ENCODE measurements at places on chromosomes 5 and 9.
A peak's percentile ranks its signal among the peaks of the same experiment; 100 is the strongest.

- DNase-seq: no peak
Observed at GRCh38 chr5:124581738-124582560, 164.5 kb downstream of the ZNF608 start.

- DNase-seq: no peak
Observed at GRCh38 chr5:54024466-54024865, 285.9 kb downstream of the ARL15 start.

GRCh38 chr9:123445116-123445515 is 89.1 kb downstream of the CRB2 start:
- no peak for DNase-seq

DNA sequence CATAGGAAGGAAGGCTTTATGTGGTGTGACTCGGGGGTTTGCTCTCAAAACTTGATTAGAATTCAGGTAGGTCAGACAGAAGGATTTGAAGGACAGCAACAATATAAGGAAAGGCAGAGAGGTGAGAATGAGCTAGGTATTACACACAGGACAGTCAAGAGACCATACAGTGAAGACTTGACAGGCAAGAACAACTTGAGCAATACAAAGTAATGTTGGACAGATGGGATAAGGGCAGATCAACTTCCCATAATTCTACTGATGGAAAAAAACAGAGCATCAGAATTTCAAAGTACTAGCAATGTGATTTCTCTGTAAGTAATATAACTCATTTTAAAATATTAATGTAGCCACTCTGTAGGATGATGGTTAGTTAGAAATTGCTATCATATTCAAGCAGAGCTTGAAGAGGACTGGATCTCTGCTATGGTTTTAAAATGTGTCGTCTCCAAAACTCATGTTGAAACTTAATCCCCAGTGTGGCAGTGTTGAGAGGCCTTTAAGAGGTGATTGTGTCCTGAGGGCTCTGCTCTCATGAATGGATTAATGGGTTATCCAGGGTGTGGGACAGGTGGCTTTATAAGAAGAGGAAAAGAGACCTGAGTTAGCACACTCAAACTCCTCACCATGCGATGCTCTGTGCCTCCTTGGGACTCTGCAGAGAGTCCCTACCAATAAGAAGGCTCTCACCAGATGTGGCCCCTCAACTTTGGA is 22.4 kb upstream of the HOMER1 start:
- DNase-seq: no peak

- DNase-seq: peak; percentile 77
Observed at GRCh38 chr9:34047864-34048726, 592 bp downstream of the UBAP2 start.

- DNase-seq: no peak
Observed at GRCh38 chr9:97794666-97795065, 58.4 kb upstream of the FOXE1 start.

DNA sequence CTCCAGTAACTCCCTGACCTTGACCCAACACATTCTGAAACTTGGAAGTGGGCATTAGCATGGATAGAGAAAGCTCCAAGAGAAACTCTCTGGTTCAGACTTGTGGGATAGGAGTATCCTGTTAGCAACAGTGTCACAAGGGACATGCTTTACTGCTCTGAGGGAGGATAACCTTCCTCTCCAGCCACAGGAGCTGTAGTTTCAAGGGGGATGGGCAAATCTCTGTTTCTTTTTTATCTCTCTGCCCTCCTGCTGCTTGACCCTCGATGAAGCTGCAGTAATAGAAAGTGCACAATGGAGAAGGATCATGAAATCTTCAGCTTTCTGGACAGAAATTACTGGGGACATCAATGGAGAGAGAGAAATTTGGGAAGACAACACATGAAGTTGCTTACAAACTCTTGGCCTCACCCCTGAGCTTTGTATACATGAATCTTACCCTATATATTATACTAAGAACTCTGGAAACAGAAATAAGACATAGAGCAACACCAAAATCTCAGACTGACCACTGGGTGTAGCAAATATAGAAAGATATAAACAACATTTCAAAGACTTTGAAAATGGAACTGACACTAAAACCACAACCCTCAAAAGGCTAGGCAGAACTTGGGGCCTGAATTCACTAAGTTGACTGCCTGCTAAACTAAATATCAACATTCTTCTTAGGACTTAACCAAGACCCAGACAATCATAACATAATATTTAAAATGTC is 471.0 kb upstream of the MEF2C start:
- DNase-seq: no peak

GRCh38 chr5:107294211-107294550 is 376.6 kb downstream of the EFNA5 start:
- no peak for DNase-seq

GRCh38 chr5:132327252-132327955 is 33.2 kb downstream of the SLC22A4 start:
- DNase-seq: peak; percentile 49

- DNase-seq: no peak
Observed at GRCh38 chr5:1951165-1951816, 68.6 kb upstream of the IRX4 start.

DNA sequence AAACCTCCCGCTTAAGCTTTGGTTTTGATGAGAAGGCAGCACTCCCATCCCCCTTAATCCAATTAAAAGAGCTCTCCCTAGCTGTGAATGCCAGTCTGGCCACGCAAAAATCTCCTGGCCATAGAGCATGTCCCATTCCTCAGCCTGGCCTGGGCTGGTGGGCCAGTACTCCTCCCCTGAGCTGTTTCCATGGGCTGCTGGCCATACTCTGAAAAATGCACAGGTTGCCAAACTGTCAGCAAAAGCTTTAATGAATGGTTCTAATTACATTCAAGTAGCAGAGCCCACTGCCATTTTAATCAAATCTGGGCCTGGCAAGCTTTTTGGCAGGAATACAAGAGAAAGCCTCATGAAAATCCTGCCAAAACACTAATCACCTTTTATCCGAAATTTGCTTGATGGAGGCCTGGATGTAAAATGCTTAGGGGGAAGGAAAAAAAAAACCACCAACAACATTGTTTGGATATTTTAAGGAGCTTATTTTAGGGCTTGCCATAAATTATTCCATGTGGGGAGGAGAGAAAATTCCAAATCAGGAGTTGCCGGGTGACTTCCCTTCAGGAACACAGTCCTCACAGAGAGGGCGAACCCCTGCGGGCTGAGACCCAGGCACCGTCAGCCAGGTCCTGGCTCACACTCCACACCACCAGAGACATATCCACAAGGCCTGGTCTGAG is 243.3 kb downstream of the SEC61B start:
- DNase-seq: no peak

DNA sequence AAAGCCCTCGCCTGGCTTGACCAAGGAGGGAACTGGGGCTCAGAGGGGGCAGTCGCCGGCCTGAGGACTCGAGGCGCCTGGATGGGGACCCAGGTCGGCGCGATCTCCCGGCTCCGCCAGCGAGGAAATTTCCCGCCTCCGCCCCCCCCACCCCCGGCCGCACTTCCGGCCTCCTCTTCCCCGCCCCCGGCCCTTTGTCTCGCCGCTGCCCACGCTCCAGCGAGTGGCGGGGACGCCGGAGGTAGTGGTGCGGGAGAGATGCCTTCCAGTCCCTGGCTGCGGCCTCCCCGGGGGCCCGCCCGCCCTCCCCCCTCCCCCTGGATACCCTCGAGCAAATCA is 448 bp upstream of the GPRIN1 start:
- no peak for DNase-seq

GRCh38 chr5:69004676-69005075 is 89.1 kb upstream of the SLC30A5 start:
- DNase-seq: no peak

GRCh38 chr5:96067894-96068614 is 106.4 kb upstream of the ELL2 start:
- DNase-seq: no peak

DNA sequence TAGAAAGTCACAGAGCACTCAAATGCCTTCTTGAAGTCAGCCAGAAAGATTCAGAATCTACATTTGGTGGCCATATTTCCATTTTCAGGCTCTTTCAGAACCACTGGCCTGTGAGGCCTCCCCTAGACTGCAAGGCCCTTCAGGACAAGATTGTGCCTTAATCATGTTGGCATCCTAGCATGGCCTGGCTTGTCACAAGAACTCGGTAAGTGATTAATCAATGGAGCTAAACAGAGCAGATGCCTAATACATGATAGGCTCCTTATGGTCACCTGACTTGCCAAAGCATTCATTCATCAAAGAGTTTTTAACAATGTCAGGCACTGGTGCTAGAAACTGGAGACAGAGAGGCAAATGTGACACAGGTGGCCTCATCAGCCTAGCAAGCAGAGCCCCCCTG is 70.3 kb downstream of the PGM5 start:
- no peak for DNase-seq

GRCh38 chr9:112180387-112180881 is 5.3 kb upstream of the SUSD1 start:
- no peak for DNase-seq

DNA sequence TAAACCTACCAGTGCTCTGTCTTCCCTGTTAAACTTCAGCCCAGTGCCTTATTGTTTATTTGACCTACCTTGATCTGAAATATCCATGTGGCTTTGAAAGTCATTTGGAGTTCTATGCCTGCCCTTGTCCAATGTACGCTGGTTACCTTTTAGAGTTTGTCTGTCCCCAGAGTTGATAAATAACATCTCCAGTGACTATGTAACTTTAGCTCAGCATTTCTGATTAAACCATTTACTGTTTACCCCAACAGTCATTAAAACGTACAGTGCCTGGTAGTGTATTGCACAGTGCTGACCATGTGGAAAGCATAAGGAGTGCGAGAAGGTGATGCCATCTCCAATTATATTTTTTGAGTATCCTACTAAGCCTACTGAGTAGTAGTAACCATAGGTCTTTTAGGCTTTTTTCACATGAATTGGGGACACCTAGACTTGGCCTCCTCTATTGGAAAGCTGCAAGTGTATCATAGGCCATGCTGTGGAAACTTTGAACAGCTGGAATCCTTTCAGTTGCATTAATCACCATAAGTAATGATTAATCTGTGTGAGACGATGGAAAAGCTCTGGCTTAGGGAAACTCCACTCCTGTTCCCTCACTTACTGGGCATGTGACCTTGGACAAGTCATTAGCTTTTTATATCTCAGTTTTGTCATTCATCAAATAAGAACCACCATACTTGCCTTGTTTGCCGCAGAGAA is 93.5 kb downstream of the MAST4 start:
- no peak for DNase-seq

DNA sequence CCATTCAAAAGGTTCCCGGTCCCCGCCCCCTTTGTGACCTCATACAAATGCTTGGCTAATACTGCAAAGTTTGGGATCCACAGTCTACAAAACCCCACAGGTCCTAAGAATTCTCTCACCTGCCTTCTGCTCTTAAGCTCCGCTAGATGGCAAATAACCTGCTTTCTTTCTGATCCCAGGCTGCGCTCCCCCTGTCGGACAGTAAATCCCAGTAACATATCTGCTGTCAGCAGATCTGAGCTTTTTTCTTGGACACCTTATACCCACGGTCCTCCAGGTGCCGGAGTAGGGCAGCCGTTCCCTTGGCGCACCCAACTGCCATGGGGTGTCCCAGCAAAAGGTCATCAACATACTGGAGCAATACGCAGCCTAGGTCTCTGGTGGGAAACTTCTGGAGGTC is 39.0 kb upstream of the PPP1R26 start:
- DNase-seq: no peak

DNA sequence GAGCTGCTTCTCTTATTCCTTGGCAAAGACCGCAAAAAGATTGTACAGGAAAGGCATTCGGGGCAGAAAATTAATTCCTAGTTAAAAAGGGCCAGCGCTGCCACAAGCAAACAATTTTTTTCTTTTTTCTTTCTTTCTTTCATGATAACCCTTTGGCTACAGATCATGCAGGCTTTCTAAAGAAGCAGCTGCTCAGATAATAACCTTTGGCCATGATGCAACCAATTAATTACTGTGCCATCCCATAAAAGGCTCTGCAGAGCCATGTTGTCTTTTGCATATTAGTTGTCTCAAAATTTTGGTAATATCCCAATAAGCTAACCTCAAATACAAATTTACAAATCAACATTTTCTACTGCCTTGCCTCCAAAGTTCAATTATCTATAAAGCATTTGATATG is 758.4 kb upstream of the SEMA6A start:
- DNase-seq: no peak

- DNase-seq: no peak
Observed at GRCh38 chr9:98658951-98659351, 49.8 kb downstream of the GABBR2 start.

DNA sequence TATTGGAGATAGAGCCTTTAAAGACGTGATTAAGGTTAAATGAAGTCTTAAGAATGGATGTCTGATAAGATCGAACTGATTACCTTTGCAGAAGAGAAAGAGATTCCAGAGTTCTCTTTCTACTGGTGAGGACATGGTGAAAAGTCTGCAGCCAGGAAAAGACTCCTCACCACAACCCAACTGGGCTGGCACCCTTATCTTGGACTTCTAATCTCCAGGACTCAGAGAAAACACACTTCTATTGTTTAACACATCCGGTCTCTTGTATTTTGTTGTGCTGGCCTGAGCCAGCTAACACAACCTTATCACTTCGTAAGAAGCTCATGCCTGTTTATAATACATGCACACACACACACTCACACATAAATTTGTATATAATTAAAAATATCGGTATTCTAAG is 489.1 kb downstream of the PRDM9 start:
- DNase-seq: no peak
